ENCODE measurements at places on chromosomes 2 and 18.

GRCh38 chr18:49898421-49898820, 85.1 kb upstream of the ACAA2 start:
- DNase-seq = no peak

DNA sequence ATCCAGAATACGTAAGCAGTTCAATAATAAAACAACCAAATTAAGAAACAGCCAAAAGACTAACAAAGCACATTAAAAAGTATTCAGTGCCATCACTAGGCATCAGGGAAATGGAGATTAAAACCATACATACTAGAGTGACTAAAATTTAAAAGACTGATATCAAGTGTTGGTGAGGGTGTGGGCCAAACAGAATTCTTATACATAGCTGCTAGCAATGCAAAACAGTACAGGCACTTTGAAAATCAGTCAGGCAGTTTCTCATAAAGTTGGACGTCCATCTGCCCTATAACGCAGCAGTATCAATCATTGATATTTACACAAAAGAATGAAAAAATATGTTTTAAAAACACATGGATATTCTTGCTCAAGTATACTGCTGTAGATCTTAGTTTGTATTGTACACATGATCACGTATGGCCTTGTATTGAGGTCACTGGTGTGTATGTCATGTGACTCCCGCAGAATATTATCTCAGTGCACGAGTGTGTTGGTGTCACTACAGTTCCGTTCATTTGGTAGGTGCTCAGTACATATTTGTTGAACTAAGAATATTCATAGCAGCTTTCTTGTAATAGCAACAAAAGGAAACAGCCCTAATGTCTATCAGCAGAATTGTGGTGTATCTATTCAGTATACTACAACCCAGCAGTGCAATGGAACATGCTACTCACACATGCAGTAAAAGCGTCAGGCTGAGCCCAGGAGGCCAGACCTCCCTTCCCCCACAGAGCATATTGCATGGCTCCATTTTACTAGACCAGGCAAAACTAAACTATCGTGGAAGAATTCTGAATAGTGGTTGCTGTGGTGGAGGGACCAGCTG, 28.6 kb downstream of the ZNF407 start:
- DNase-seq = no peak

GRCh38 chr2:177680866-177681712, 288.5 kb downstream of the AGPS start:
- no peak for DNase-seq

- no peak for DNase-seq
These were observed 1.5 kb downstream of the RAX start for GRCh38 chr18:59271606-59272220.

DNA sequence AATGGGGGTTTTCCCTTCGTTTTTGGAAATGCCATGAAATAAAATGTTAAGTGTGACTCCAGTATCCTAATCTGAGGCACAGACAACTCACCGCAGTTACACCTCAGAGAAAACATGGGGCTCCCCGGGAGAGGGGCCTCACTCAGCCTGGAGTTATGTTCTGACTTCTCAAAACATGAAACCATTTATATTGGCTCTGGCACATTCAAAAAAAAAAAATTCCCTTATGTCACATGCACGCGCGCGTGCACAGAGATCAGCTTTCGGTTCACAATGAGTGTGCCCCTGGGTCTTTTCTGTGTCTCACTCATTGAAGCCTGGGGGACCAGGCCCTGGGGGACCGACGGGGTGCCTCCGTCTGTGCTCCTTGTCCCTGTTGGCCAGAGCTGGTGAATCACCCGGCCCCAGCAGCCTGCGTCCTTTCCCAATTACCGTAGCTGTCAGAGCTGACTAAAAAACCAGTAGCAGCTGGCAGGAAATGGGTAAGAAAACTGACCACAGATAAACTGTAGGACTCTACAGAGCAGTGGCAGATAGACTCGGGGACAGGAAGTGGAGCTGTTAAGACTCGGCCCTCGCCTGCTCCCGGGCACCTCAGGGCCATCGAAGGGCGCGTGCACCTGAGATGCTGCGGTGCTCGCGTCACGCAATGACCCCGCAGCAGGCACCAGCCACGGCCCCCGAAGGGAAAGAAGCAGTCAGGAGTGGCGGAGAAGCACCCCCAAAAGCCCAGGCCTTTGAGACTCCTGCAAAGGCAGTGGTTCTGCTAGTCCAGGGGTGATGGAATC, 138.3 kb upstream of the ID2 start:
- DNase-seq = no peak

GRCh38 chr2:180761224-180761623, 219.2 kb upstream of the UBE2E3 start:
- no peak for DNase-seq

- DNase-seq = no peak
These were observed 788.2 kb downstream of the DSC3 start for GRCh38 chr18:30254331-30254730.

DNA sequence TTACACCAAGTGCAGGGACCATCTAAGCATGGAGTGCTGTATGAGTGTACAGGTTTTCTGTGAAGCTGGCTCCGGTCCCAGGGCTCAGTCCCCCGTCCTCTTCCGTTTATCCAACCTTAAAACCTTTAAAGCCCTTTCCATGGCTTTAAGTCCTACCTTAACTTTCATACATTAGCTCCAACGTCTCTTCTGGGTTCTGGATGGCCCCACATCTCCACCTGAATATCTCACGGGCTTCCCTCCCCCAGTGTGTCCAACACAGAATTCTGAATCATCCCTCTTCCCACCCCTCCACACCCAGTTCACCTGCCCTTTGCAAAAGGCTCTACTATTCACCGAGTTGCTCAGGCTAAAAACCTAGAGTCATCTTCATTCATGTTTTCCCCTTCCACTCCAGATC, 12.8 kb downstream of the ARHGAP25 start:
- no peak for DNase-seq

DNA sequence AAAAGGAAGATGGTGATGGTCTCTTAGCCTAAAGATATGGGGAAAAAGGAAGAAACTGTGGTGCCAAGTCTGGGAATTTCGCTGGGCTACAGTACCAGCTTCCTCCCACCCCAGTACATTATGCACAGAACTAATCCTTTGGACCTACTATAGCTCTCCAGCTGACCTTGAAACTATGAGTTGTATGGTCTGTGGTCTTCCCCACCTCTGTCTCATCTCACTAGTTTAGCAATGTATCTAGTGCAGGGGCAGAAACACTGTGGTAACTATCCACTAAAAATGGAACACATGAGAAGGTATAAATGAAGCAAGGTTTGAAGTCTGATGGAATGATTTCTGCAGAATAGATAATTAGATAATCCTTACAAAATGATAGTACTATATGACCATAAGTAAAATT, 190.4 kb upstream of the CCDC150 start:
- DNase-seq = no peak

DNA sequence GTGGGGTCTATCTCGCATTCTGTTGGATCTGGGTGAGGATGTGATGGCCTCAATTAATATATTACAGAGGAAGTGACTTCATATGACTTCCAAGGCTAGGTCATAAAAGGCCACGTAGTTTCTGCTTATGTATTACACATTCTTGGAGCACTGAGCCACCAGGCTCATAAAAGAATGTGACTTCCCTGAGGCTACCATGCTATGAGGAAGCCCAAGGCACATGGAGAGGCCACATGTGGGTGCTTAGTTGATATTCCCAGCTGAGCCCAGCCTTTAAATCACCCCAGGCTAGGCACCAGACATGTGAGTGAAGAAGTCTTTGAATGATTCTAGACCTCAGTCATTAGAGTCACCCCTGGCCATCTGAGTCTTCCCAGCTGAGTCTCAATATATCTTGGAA, 13.3 kb upstream of the REEP1 start:
- no peak for DNase-seq

DNA sequence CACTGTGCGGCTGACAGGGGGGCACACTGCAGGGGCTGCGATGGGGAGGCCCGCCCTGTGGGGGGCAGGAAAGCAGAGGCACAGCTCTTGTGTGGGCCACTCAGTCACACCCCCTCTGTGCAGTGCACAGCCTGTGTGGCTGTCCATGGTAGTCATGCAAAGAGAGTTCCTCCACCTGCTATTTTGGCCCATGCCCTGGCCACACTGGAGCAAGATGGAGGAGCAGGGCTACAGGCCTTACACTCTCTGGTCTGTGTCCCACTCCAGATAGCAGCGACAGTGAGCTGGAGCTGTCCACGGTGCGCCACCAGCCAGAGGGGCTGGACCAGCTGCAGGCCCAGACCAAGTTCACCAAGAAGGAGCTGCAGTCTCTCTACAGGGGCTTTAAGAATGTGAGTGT, 28.5 kb upstream of the FAHD2A start:
- DNase-seq = no peak

- DNase-seq = no peak
These were observed 411.0 kb downstream of the TMEM182 start for GRCh38 chr2:103172821-103173220.

DNA sequence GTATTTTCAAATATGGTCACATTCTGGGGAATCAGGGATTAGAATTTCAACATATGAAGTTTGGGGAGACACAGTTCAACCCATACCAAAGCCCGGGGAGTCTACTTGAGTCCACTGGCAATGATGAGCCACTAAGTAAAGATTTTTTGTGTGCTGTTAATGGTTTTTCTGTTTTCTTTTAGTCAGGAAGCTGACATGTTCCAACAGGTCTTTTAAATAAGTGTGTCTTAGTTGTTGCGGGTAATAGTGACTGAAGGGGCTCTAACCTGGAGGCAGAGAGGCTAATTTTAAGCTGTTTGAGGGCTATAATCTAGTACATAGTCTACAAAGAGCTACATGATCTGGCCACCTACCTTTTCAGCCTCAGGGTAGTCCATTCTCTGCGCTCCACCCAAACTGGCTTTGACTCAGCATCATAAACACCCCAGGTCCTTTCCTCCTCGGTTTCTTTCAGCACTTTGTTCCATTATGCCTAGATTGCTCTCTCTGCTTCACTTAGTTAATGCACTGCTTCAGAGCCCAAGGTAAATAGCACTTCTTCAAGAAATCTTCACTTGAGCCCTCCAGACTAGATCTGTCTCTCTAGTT, 17.6 kb upstream of the UBE2E3 start:
- no peak for DNase-seq

- DNase-seq = no peak
These were observed 100.8 kb downstream of the NEDD4L start for GRCh38 chr18:58144671-58145285.

GRCh38 chr2:88874063-88874657, 182.7 kb downstream of the RPIA start:
- peak; percentile 8 for DNase-seq

- no peak for DNase-seq
These were observed 20.6 kb downstream of the TRIB2 start for GRCh38 chr2:12737297-12737696.

DNA sequence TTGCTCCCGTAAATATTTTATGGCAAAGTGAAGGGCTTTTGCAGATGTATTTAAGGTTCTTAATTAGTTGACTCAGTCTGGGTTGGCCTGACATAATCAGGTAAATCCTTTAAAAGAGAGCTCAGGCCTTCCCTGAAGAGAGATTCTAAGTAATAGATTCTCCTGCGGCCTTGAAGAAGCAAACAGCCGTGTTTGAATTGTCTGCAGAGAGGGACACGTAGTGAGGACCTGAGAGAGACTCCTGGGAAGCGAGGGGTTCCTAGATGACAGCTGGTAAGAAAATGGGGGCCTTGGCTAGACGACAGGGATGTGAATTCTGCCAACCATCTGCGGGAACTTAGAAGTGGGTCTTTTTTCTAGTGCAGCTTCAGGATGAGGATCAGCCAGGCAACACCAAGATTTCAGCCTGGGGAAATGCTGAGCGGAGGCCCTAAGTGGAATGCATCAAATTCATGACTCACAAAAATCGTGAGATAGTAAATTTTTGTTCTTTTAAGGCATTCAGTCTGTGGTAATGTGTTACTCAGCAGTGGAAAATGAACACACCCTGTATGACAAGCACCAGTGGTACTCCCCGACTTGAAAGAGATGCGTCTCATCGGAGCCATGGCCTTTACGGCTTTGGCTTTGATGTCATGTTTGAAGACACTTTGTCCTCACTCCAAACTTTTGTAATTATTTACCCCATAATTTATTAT, 62.1 kb upstream of the SMIM21 start:
- DNase-seq = no peak

DNA sequence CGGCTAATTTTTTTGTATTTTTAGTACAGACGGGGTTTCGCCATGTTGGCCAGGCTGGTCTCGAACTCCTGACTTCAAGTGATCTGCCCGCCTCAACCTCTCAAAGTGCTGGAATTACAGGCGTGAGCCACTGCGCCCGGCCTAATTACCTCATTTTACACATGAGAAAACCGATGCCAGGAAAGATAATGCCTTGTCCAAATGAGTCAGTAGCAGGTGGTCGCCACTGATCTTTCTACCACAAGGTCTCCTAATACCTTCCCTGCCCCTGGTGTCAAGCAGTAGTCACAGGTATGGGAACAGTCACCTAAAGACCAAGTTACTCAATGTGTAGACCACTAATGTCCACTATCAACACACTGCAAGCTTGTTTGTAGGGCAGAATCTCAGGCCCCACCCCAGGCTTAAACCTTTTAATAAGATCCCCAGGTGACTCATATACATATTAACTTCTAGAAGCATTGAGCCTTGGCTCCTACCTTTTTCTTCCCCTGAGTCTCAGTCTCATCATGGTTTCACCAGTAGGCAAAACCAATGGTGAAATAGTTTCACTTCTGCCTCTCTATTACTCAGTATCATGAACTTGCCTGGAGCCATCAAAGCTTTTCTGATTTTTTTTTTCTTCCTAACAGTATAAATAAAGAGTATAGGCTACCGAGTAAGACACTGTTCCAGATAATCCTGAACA, 6.9 kb upstream of the EPB41L5 start:
- no peak for DNase-seq

DNA sequence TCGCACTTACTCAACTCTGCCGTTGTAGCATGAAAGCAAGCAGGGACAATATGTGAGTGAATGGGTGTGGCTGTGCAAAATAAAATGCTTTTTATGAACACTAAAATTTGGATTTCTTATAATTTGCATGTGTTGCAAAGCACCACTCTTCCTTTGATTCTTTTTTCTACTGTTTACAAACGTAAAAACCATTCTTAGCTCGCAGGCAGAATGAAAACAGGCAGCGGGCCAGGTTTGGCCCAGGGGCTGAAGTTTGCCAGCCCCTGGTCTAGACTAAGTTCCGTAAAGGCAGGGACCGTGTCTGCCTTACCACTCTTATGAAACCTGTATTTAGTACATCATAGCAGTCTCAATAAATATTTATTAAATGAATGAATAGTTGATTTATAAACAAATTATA, 83.7 kb upstream of the SPATS2L start:
- no peak for DNase-seq

GRCh38 chr2:188046437-188046836, 245.2 kb upstream of the GULP1 start:
- DNase-seq = no peak

GRCh38 chr2:200624658-200625057, 38.8 kb downstream of the AOX1 start:
- no peak for DNase-seq

DNA sequence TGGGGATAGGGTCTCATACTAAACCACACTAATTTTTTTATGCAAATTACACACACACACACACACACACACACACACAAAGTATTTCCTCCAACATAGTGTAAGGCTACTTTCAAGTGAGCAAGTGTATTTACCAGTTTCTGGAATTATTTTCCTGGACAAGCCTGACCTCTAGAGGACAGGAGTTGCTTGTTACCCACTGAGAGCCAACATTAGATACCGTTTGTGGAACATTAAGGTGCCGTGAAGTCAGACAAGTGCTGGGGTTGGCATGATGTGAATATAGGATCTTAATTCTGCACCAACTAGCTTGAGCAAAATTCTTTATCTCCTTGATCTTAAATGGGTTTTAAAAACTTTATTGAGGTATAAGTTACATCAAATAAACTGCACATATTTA, 39.3 kb upstream of the SERPINB2 start:
- peak; percentile 71 for DNase-seq

- peak; percentile 30 for DNase-seq
These were observed 71.8 kb downstream of the ID2 start for GRCh38 chr2:8753609-8754008.

Data from NCI-H1105 (cell line).